ENCODE measurements at places on chromosomes 1 and 21.
A peak's percentile ranks its signal among the peaks of the same experiment; 100 is the strongest.

- DNase-seq: no peak
Measured at GRCh38 chr1:62953633-62954032, 169.7 kb downstream of the ATG4C start.

- DNase-seq: peak; percentile 68
Measured at GRCh38 chr1:42963378-42964043, 4.8 kb upstream of the SLC2A1 start.

DNA sequence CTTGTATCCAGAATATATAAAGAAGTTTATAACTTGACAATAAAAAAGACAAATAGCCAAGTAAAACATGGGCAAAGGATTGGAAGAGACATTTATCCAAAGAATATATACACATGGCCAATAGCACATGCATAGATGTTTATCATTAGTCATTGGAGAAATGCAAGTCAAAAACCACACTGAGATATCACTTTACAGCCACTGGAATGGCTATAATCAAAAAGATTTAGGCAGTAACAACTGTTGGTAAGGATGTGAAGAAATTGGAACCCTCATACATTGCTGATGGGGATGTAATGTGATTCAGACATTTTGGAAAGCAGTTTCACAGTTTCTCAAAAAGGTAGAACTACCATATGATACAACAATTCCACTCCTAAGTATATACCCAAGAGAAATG is 51.1 kb downstream of the SLC44A5 start:
- DNase-seq: no peak

DNA sequence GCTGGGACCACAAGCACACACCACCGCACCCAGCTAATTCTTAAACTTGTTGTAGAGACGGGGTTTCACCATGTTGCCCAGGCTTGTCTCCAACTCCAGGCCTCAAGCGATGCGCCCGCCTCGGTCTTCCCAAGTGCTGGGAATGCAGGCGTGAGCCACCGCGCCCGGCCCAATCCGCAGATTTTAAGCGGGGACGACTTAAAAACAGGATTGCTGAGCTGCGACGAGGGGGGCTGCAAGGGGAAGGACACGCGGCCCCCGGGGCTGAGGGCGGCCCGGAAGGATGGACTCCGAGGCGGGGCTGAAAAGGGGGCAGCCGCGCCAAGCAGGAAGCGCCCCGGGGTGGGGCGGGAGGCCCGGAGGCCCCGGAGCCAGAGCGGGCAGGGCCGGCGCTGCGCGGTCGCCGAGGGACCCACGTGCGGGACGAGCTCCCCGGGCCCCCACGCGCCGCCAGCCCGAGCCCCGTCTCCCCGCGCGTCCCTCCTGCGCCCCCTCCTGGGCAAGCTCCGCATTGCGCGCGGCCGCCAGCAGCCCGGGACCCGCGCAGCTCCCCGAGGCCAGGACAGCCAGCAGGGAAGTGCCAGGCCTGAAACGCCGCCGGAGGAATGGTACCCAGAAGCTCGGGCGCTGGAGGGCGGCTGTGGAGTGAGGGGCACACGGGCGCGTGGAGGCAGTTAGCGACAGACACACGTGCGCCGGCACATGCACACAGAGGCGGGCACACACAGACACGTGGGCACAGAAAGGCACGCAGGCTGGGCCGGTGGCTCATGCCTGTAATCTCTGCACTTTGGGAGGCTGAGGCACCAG is 5.5 kb upstream of the PRKCZ start:
- peak; percentile 86 for DNase-seq

DNA sequence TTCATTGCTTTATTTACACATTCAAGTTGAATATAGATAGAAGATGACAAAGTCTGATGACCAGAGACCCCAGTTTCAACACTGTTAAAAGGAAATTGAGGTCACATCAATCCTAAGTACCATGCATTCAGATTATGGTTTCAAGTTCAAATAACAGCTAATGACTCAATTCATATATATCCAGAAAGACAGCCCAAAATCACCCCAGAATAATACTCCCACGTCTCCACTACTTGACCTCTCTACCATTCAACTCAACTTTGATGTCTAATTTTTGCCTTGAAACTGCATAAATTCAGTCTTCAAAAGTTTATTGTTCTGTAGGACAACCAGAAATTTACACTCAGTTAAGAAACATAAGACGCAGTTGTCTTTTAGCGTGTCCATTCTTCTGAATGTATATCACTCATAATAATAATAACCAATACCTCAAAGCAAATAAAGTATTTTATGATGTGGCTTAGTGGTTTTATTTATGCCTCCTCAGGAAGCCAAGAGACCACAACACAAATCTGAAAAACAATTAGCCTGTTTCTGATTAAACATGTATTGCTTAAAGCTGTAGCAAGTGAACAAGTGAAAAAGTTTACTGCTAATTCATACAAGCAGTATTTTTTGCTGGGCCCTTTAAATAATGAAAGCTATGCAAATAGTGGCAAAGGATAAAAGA is 569.0 kb downstream of the LTN1 start:
- no peak for DNase-seq

DNA sequence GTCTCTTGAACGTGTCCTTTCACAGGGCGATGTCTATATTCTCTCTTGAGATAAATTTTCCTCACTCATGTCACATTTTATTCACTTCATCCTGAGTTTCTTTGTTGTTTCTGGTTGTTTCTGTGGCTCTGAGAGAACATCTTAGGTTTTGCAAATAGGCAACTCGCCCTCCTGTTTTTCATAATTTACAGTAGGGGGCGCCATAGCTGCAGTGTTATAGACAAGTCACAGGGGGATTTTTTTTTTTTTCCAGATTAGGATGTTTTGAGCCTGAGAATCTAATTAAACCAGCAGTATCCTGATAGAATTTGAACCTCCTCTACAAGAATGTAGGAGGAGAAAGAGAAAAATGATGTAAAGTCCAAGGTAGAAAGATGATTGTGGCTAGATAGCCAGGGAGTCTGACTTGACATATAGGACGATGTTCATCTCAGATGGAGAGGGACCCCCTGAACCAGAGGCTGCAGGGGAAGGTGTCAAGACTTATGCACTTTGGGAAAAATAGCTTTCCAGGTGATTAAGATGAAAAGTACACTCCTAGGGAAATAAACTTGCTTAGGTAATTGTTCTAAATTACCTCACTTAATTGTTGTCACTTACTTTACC is 76.3 kb downstream of the ZP4 start:
- no peak for DNase-seq

GRCh38 chr1:65959896-65960567 is 167.3 kb downstream of the PDE4B start:
- DNase-seq: no peak

DNA sequence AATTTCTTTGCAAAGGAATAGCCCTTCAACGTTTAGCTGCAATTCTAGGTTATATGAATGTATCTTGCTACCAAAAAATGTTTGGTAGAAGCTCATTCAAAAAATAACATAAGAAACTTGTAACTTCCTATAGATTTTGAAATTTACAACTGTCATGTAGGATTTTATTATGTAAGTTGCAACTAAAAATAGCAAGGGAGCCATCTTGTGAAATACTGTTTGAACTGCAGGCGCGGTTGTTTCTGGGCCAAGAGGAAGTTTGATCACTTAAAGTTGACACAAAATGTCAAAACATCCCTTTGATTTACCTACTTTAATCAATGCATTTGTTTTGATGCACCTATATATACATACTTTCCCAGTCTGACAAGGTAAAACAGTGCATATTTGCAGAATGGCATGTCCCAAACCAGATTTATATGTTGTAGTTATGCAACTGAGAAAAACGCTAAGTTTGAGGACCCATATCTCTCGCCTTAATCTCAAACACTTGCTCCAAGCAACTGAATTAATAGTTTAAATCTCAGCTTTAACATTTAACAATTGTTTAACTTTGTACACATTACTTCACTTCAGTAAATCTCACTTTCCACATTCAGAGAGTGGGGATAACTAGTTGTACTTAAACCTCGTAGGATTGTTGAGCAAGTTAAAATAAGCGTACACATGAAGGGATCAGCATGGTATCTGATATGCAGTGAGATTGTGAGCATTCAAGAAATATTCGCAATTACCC is 63.9 kb downstream of the KCNK2 start:
- DNase-seq: no peak

DNA sequence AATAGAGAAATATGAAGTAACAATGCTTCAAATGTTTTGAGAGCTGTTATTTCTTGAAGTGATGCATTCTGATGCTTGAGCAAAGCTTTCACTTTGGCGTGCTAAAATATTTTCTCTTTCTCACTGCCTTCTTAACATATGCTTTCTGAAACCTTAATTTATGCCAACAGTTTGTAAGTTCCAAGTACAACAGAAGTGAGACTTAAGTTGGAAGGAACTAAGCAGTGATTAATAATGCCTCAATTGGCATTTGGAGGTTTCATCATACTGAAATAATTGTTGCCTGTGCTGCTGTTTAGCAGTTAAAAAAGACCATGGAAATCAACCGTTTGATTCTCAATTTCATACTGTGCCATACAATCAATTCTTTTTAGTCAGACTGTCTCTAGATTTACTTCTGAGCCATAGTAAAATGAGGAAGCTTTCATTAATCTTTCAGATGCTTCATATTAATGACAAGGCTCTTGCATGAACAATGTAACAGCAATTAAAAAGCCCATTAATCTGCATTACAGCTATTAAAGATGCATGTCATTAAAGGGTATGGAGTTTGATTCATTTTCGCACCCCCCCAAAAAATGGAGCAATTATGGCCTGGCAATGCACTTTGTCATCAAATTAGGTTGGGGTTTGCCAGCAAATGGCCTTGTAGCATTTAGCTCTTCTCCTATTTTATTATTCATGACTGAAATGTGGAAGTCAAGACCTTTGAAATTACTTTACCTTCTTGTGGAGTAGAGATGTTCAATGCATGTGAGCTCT is 375.3 kb downstream of the USH2A start:
- DNase-seq: no peak

DNA sequence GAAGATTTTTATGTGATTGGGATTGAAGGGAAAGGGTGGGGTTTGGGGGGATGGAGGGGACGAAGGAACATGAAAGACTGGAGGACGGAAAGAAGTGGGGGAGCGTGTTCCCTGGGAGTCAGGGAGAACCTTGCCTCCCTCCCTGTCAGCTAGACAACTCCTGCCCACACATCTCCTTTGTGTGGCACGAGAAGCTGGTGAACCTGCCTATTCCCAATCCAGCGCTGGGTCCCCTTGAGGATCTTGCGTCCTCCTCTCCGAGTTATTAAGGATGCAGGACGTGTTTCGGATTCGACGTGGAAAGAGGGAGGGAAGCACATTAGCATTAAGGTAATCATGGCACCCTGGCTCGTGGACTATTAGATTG is 1.4 kb downstream of the LRRC7 start:
- no peak for DNase-seq

DNA sequence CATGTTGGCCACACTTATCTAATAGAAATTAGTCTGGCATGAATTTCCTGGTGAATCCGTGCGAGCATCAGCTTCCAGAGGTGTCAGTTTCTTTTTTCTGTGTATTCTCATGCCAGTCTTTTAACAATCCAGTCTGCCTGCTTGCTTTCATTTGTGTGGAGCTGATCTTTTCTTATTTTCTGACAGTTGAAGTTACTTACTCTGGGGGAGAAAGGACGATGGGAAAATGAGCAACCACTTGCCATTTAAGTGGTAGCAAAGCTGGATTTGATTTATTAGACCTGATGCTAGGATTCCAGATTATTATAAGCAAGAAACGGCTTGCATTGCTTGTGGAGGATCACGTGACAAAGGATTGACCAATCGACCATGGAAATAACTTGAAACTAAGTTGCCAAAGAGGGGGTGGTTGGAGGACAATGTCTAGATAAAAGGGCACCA is 24.3 kb upstream of the APP start:
- peak; percentile 74 for DNase-seq

GRCh38 chr1:76125473-76126219 is 51.1 kb downstream of the ST6GALNAC3 start:
- no peak for DNase-seq

- no peak for DNase-seq
Measured at GRCh38 chr1:22133931-22134324, 9.0 kb downstream of the WNT4 start.

GRCh38 chr1:159009704-159010361 is at the start of gene IFI16:
Gene IFI16, plus strand, starts transcription at chr1:159009907. Its CDS starts 4,774 bp downstream, at chr1:159014681.
- DNase-seq: peak; percentile 90

- DNase-seq: no peak
Measured at GRCh38 chr1:192256674-192257334, 60.0 kb upstream of the RGS21 start.

DNA sequence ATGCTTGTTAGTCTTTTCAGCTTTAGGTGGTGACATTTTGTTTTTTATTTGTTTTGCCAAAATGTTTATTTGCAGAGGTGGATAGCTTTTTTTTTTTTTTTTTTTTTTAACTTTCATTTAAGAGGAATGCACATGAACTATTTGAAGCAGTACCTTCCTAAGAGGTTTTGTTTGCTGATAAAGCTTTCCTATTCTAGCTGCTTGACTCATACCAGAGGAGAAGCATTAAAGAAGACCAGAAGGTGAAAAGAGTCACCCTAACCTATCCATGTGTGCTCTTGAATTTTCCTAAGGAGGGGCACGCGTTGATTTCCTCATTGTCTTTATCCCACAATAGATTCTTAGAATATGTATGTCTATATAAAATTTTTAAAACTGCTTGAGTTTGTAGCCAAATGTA is 57.7 kb downstream of the PRDM2 start:
- no peak for DNase-seq

- DNase-seq: peak; percentile 45
Measured at GRCh38 chr1:35876988-35877387, 6.0 kb upstream of the AGO1 start.

- DNase-seq: no peak
Measured at GRCh38 chr1:207822124-207822601, 70.3 kb downstream of the CD46 start.

- DNase-seq: no peak
Measured at GRCh38 chr1:93963585-93963984, 54.4 kb upstream of the GCLM start.

DNA sequence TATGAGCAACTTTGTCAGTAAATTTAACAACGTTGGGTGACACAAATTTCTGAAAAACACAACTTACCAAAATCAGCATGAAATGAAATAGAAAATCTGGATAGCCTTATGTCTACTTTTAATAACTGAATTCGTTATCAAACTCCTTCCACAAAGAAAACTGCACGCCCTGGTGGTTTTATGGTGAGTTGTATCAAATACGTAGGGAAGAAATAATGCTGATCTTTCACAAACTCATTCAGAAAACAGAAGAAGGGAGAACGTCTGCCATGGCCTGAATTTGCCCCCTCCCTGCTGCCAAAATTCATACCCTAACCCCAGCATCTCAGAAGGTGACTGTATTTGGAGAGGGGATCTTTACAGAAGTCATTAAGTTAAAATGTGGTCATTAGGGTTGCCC is 50.0 kb upstream of the COL18A1 start:
- DNase-seq: no peak

GRCh38 chr1:68954841-68955240 is 458.0 kb upstream of the DEPDC1 start:
- DNase-seq: no peak

- DNase-seq: no peak
Measured at GRCh38 chr1:16276302-16277030, 39.5 kb upstream of the CPLANE2 start.

- DNase-seq: no peak
Measured at GRCh38 chr1:243959998-243960397, 91.1 kb upstream of the ZBTB18 start.

All from AG08395 (cell line).